Activated naive CD4-positive, alpha-beta T cell treated with Interleukin-2 at 50 U/mL for 16 hours (primary cell): ENCODE measurements at places on chromosomes 12 and 14.
A peak's percentile ranks its signal among the peaks of the same experiment; 100 is the strongest.

DNA sequence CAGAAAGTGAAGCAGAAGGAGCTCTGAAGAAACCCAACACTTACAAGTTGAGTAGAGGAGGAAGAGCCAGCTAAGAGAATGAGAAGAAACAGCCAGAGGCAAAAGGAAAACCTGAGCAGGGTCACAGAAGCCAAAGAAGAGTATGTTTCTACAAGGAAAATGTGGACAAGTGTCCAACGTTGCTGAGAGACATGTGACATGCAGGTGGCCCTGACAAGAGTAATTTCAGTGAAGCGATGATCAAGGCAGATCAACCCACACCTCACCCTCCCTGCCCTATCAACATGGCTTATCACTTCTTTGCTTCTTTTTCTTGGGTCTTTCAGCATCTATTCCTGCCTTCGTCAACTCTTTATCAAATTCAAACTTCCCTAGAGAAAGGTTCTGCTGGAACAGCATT, 68.3 kb downstream of the PPP2R5E start:
- DNase-seq: no peak

GRCh38 chr12:99984271-99985128, at the start of gene ANKS1B:
TSS of gene ANKS1B (minus strand) at chr12:99984936. CDS start at chr12:99984237, 699 bp downstream.
- no peak for DNase-seq

DNA sequence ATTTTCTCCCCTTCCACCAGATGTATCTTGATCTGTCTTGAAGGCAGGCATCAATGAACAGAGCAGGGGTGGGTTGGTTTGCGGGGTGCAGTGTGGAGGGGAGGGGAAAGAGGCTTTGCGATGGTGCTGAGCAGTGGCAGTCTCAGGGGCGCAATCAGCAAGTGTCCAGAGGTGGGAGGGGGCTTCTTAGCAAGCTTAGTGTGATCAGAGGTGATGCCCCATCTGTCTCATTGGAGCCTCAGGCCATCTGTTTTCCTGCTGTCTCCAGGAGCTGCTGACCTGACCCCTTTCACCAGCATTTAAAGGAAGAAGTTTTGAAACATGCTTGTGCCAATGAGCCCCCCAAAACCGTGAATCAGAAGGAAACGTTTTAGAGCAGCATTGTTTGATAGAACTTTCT, 187.7 kb upstream of the LHX5 start:
- DNase-seq: no peak

- peak; percentile 29 for DNase-seq
Measured at GRCh38 chr14:106843951-106844483, 1317.6 kb downstream of the TMEM121 start.

DNA sequence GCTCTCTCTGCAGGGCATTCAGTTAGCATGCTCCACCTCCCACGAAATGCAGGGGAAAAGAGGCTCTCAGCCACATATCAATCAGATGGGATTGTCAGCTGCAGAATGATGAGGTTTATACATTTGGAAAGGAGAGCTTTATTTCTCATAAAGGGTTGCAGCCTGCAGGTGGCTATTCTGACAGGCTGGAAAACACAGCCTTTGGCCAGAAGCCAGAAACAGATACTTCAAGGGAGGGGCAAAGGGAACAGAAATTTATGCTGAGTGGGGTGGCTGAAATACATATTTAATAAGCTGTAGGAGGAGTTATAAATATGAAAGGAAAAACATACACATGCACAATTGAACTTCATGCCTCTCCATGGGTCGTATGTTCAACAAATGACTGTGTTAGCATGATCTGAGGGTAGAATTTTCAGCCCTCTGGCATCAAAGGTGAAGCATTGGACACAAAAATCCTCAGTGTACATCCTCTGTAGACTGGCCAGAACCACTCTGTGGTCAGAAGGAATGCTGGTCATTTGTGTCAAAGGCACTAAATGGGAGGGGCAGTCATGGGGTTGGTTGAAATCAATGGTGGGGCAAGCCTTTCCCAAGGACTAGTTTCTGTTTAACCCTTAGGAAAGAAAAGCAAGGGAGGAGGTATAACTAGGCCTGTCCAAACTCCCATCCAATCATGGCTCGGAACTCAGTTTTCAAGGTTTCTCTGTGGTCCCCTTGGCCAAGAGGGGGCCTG, 62.4 kb downstream of the TMX1 start:
- no peak for DNase-seq

DNA sequence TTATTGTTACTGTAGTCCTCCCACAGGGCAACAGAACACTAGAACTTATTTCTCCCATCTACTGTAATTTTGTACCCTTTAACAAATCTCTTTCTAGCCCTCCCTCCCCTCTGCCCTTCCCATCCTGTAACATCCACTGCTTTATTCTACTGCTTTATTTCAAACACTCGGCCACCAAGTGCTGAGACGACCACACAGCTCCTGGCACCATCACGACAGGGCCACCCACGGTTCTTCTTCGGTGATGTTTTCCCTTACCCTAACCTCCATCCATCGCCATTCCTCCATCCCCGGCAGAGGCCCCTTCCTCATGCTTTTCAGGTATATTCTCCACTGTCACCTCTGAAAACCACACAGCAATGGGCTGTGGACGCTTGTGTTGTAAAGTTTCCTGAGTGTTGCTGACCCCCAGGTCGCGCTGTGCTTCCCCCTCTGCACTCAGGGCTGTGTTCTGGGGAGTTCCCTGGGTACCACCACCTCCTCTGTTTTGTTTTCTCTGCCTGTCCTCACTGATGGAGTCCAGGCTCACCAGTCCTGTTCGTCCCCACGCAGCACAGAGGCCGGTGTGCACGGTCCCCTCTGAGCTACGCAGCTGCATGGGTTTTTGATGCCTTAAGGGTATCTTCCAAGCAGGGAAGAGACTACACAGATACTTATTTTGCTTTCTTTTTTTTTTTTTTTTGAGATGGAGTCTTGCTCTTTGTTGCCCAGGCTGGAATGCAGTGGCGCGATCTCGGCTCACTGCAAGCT, 207.2 kb upstream of the TMEM132C start:
- no peak for DNase-seq

DNA sequence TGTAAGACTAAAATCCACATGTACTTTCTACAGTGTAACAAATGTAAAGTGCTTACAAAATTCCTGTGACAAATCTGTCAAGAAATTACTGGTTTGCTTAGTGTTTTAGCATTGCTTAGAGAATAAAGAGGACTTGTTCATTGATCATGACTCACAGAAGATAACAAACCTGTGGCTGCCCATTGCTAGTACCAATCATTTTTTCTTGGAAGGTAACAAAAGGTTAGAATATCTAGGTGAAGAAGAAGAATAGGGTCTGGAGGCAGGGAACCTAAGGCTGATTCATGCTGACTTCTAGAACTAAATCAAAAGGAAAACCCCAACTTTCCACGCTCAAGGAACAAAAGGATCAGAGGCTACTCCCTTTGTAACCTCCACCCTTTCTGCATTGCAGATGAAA, 232.7 kb upstream of the ABCD2 start:
- no peak for DNase-seq

DNA sequence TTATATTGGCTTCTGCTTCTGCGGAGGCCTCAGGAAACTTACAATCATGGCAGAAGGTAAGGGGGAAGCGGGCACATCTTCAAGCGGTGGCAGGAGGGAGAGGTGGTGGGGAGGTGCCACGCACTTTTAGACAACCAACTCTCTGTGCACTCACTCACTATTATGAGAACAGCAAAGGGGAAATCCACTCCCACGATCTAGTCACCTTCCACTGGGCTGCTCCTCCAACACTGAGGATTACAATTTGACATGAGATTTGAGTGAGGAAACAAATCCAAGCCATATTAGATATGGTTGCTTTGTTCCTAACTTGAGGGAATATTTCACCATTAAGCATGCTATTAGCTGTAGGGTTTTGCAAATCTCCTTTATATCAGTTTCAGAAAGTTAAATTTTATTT, 80.3 kb downstream of the UNC79 start:
- no peak for DNase-seq

DNA sequence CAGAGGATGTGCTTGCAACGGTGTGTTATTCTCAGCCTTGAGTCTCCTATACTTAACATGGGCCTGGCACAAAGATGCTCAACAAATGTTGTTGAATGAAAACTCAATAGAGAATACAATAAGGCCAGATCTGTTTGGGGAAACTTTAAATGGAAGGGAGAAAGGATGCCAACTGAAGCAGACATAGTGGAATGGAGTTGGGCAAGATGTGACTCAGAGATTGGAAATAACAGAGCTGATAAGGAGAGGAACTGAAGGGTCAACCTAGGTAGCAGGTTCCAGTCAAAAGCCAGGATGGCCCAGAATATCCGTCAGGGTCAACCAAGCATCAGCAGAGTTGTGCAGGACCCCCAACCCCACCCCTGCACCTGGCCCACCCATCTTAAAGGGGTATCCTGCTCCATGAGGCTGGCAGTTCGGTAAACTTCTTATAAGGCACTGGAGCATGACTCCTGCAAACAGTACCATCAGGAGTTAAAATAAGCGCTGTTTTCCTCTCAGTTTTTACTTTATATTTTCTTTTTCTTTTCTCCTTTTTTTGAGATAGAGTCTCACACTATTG, 1.1 kb upstream of the BCDIN3D start:
- no peak for DNase-seq

- no peak for DNase-seq
Measured at GRCh38 chr12:59927032-59927431, 331.2 kb downstream of the SLC16A7 start.
